ENCODE measurements at places on chromosomes 2 and 18.

DNA sequence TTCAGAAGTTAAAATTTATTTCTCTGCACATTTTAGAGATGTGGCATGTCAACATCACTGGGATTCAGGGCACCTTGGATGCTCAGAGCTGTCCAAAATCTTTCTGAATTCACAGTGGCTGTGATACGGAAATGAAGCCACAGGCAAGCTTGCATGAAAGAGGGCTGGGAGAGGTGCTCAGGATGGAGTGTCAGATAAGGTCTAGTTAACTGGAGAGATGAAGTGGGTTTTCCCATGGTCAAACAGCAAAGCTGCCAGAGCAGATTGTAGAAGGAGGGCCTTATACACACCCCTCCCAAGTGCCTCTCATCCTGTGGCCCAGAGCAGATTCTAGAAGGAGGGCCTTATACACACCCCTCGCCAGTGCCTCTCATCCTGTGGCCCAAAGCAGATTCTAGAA, 286.8 kb upstream of the PXDN start:
- no peak for DNase-seq

- DNase-seq = no peak
Observed at GRCh38 chr2:72146347-72147302, 1.0 kb downstream of the CYP26B1 start.

DNA sequence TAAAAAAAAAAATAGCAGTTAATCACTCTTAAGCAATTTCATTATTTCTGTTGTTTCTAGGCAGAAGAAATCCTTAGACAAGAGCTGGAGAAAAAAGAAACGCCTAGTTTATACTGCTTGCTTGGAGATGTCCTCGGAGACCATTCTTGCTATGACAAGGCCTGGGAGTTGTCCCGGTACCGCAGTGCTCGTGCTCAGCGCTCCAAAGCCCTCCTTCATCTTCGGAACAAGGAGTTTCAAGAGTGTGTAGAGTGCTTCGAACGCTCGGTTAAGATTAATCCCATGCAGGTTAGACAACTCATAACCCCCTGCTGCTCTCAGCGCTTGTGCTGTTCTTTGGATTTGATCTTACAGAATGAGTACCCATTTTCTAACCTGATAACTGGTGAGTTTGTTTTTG, 130.4 kb downstream of the TTC27 start:
- no peak for DNase-seq

DNA sequence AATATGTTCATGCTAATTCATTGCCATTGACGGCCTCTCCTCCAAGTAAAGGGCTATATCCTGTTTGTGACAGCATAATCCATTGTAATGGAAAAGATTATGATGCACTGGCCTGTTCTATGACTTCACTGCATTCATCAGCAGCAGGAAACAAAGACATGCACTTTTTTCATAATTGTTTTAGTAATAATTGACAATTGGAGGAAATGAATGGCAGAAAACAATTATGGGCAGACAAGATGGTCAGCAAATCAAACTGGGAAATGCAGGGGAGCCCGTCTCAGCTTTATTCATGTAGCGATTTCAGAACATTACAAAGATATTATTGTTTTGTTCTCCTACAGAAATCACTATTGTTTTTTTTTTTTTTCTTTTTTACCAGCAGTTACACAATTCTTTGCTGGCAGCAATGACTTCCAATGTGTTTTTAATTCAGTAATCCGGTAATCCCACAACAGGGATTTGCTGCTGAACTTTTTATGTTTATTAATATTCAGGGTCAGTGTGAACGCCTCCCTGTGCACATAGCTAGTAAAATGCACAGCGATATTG, 33.8 kb upstream of the RASGRP3 start:
- DNase-seq = no peak

- DNase-seq = peak; percentile 4
Observed at GRCh38 chr2:101623031-101623521, 74.4 kb upstream of the MAP4K4 start.

DNA sequence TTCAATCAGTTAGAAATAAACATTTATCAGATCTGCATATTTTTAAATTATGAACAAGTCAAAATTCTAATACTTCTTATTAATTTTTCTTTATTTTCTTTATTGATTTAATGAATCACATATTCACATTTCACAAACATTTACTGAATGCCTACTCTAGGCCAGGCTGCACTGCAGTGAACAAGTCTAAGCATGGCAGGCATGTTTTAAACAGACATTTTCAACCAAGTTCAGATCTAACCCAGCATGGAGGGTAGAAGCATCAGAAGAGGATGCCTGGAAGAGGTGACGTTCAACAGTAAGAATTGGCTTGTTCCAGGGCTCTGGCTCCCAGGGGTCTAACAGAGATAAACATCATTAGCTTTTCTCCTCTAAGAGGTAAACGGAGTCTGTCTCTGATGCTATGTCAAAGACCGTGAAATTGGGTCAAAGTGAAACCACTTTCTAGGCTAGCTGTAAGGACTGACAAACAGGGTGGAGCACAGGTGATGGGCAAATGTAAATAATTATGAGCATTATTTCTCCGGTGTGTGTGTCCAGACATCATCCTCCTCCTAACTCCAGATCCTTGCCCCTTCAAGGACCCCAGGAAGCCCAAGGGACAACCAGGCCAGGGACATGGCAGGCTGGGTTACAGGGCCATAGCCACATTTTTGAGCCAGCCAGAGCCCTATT, 50.6 kb downstream of the UNC50 start:
- no peak for DNase-seq

DNA sequence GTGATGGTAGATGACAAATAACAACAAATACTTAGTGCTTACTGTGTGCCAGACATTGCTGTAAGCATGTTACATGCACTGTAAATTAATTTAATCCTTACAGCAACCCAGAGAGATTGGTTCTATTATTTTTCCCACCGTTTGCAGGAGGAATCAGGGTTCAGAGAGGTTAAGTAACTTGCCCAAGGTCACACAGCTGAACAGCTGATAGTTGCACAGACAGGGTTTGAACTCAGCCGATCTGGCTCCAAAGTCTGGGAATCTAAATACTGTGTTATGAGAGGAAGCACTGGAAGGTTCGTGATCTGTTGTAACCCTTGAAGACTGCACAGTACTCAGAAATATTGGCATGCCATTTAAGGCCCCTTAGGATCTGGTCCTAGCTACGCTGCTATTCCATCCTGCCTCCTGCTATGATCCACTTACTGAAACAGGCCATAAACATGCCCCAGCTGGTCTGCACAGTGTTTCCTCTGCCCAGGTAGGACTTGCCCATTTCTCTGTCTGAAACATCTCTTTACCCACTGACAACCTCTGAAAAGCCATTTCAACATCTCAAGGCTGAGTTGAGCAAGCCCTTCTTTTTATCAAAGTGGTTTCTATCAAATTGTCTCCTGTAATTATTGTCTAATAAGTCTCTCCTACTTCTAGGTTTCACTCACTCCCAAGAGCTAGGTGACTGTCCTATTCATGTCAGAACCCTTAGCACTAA, 40.4 kb upstream of the MRPL33 start:
- no peak for DNase-seq

GRCh38 chr2:238901461-238902057, 53.7 kb downstream of the TWIST2 start:
- DNase-seq = no peak

Measured in NAMALWA (cell line).